ENCODE measurements at places on chromosomes 5 and 9.

GRCh38 chr5:116566251-116566650, 8.4 kb downstream of the SEMA6A start:
- DNase-seq, result no peak

DNA sequence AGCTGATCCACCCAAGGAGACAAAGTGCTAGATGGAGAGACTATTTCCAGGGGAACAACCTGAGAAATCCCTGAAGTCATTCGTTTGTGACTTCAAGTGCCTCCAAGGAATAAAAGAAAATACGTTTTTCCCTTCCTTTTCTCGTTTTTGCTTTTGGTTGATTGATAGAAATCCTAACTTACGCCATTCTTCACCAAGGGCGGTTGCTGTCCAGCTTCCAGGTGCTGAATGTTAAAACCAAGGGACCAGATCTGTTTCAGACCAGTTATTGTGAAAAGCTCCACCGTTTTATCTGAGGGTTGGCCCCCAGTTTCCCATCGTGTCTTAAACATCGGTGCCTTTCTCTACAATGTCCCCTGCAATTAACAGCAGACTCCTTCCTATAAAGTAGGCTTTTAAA, 600.7 kb upstream of the SGCD start:
- no peak for DNase-seq

- DNase-seq, result no peak
Measured at GRCh38 chr5:95734187-95734586, 3.1 kb downstream of the RHOBTB3 start.

GRCh38 chr5:35146406-35146805, 83.9 kb downstream of the PRLR start:
- DNase-seq, result no peak

GRCh38 chr5:172188033-172188892, at the start of gene STK10:
TSS of gene STK10 (minus strand) at chr5:172188224. CDS start at chr5:172188042, 182 bp downstream.
- DNase-seq, result peak; percentile 93

Data from NAMALWA (cell line).